ENCODE measurements at places on chromosomes 5 and 9.

DNA sequence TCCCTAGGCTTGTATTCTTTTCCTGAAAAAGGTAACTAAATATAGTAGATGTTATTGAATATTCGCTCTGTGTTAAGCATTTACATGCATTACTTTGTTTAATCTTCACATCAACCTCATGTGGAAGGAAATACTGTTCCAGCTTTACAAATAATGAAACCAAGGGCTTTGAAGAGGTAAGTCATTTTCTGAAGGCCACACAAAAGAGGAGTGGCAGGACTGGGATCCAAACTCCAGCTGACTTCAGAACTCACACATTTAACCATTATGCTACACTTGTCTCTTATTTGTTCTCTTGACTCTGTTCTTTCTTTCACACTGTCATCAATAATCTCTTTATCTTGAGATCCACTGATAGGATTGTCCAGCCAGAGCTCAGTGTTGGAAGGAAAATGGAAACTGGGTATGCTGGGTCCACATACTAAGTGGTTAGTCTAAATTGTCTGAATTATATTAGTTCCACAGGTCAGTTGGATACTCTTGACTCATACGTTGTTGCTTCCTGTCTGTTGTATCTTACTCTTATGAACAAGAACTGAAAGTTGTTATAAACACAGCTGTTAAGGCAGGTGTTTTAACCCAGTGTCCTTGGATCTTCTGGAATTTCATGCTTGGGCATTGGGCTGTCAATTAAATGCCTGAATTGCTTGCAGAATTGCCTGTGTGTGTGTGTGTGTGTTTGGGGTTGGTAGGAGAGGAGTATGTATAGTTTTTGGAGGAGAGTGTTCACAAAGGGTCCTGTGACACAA, 65.6 kb downstream of the TLE4 start:
- DNase-seq, result no peak

GRCh38 chr5:35285435-35285834, 55.1 kb upstream of the PRLR start:
- DNase-seq, result no peak

DNA sequence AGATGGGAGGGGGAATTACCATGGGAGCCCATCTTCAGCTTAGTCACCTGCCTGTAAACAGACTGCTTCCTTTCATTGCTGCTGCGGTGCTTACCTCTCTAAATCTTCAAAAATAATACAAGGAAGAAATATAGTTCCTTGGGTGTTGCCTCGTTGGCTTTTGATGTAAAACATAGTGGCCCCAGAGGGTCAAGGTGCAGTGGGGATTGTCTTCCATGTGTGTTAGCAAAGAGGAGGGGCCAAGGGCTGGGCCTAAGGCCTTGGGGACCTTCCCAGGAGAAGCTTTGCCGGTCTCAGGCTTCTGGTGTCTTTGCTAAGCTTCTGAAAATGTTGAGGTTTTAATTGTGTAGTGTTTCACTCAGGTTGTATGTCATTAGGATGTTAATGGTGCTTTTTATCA, 90.0 kb downstream of the PDE8B start:
- no peak for DNase-seq

- DNase-seq, result no peak
These were observed 23.2 kb downstream of the CDKN2A start for GRCh38 chr9:21970800-21971640.

- DNase-seq, result no peak
These were observed 676.1 kb upstream of the C9orf72 start for GRCh38 chr9:28249424-28249823.

DNA sequence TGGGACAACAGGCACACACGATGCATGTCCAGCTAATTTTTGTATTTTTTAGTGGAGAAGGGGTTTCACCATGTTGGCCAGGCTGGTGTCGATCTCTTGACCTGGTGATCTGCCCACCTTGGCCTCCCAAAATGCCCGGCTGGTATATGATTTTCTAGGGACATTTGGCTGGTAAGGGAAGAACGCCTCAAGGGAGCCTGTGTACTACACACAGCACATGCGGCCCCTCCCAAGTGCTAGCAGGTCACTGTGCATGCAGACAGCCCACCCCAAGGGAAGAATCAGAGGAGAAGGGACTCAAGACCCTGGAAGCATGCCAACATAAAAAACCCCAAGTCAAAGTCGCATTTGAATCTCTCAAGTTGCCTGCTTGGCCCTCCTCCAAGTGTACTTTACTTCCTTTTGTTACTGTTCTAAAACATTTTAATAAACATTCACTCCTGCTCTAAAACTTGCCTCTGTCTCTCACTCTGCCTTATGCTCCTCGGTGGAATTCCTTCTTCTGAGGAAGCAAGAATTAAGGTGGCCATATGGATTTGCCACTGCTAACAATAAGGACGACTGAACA, 24.3 kb upstream of the OTULINL start:
- DNase-seq, result no peak
